ENCODE measurements at places on chromosomes 11 and 22.

DNA sequence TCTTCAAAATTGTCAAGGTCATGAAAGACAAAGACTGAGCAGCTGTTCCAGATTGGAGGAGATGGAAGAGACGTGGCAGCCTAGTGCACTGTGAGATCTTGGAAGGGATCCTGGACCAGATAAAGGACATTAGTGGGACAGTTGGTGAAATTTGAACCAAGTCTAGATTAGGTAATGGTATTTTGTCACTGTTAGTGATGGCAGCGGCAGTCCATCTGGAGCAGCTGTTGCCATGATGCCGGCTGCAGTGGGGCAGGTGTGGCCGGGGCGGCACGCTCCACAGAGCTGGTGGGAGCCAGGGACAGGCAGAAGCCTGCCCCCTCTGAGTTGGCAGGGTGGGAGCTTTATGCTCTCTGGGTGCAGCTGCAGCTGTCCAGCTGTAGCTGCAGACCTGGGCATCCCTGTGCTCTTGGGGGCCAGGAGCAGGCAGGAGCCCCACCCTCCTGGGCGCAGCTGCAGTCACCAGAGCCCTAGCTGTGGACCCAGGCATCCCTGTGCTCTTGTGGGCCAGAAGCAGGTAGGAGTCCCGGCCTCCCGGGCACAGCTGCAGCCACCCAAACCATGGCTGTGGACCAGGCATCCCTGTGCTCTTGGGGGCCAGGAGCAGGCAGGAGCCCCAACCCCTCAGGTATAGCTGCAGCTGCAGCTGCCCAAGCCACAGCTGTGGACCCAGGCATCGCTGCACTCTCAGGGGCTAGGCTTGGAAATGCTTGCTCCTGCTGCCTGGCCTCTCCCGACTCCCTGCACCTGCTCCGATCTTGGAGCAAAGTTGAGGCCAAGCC lies 20.7 kb downstream of the DIXDC1 start:
- DNase-seq: no peak

DNA sequence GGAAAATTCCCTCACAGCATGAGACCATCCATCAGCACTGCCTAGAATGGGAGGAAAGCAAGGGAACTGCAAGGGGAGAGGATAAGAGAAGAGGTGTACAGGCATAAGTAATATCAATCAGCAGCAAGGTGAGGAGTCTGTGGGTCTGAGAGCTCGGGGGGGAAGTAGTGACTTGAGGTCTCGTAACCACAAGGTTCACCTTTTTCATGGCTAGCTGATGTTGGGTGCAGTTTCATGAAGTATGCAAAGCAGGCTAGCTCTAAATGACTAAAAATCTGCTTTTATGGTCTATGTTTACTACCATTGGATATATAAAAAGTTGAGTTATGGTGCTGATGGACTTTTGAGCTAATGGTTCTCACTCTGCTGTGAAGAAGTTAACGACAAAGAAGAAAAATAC lies 35.8 kb downstream of the OR4C6 start:
- DNase-seq: no peak

DNA sequence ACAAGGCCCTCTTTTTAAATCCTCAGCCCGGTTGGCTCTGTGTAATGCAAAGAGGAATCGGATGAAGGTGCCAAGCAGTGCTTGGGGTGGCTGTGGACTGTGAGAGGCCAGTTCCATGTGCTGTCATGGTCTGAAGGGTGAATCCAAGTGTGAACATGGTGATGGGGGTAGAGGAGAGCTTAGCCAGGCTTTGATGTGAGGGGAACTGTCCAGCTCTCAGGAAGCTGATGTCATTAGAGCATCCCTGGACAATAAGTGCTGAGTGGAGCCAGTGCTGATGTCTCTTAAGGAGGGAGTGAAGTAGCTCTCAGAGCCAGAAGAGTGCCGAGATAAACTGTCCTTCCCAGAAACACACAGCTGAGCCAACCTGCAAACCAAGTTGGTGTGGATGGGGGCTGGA lies 53.6 kb downstream of the NAV2 start:
- no peak for DNase-seq

- no peak for DNase-seq
Observed at GRCh38 chr22:18059991-18060390, 17.8 kb upstream of the PEX26 start.

DNA sequence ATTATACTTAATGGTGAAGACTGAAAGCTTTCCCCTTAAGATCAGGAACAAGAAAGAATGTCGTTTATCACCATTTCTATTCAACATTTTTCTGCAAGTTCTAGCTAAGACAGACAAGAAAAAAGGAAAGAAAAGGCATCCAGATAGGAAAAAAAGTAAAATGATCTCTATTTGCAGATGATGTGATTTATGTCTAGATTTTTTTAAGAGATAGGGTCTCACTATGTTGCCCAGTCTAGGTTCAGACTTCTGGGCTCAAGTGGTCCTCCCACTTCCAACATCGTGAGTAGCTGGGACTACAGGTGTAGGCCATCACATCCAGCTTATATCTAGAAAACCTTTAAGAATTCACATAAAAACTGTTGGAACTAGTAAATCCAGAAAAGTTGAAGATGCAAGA lies 51.4 kb upstream of the ADORA2A start:
- no peak for DNase-seq

- DNase-seq: peak; percentile 17
Observed at GRCh38 chr11:124511745-124512144, 31.7 kb downstream of the OR8B12 start.

- no peak for DNase-seq
Observed at GRCh38 chr11:117902001-117902845, 25.8 kb upstream of the FXYD6 start.

DNA sequence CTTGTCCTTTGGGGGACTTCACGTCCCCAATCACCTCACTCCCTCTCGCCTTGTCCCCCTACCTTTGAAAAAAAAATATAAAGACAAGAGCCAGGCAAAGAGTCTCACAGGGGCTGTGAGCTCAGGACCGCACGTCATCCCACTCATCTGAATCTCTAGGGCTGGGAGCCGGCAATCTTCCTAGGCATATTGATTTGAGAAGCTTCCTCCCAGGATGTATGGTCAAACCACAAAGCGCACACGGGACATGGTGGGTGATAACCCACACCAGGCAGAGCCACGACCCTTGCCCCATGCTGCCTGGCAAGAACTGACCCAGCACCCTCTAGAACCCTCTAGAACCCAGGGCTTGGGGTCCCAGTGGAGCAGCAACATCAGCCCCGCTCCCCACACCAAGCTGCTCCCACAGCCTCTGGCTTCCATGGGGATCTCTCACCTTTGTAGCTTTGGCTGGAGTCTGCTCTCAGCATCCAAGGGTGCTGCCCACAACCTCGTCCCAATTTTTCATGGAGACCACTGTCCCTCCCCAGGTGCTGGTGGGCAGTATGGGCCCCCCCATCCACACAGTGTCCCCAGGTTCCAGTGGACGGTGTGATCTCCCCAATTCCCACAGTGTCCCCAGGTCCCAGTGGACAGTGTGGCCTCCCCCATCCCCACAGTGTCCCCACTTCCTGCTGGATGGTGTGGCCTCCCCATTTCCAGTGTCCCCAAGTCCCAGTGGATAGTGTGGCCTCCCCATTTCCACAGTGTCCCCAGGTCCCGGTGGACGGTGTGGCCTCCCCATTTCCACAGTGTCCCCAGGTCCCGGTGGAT lies 85.2 kb upstream of the FGF3 start:
- DNase-seq: peak; percentile 37

GRCh38 chr22:42353883-42354727 lies 78.1 kb downstream of the NFAM1 start:
- DNase-seq: no peak

DNA sequence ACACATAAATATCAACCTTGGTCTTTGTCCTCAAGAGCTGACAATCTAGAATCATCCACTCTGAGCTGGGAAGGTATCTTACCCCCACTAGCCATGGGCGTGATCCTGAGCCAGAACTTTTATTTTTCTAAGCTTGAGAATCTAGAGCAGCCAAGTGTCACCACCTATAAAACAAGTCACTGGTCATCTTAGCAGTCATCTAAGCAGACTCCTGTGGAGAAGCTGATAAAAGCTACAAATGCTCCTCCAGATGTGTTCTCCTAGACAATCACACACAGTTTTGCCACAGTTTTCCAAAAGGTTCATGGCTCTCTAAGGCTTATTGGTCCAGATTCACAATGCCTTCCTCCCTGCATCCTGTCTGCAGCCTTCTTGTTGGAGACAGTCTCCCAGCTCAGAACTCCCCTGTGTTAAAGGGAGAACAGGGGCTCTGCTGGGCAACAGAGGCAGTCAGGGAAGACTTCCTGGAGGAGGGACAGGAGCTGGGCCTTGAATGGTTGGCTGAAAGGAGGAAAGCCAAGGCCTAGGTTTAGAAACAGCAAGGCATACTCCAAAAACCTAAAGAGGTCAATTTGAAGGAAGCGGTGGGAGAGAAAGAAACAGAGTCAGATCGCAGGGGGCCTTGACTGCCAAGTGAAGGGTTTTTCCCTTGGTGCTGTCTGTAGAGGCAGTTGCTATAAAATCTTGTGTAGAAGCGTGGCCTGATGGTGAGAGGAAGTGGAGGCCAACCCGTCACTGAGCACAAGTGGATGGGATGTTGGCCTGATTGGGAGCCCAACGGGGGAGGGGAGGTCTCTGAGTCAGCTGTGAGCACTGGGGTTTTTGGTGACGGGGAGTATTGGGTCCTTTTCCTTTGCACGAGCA lies 42.0 kb downstream of the ALX4 start:
- no peak for DNase-seq

DNA sequence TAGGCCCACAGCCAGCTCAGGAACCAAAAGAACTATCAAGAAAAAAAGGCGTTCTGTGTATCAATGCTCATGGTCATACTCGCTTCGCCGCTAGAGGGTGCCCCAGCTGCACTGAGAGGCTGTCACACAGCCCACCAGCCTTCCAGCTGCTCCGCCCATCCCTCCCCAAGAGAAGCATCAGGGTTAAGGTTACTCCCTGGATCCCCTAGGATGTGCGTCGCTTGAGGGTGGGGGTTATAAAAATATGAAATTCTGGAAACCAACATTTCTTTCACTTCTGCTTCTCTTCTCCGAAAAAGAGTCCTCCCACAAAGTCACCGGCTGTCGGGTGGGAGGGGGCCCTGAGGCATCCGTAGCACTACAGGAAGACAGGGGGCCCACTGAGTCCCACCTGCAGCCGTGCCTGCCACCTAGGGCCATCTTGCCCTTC lies 1.7 kb downstream of the CBX6 start:
- DNase-seq: peak; percentile 94

DNA sequence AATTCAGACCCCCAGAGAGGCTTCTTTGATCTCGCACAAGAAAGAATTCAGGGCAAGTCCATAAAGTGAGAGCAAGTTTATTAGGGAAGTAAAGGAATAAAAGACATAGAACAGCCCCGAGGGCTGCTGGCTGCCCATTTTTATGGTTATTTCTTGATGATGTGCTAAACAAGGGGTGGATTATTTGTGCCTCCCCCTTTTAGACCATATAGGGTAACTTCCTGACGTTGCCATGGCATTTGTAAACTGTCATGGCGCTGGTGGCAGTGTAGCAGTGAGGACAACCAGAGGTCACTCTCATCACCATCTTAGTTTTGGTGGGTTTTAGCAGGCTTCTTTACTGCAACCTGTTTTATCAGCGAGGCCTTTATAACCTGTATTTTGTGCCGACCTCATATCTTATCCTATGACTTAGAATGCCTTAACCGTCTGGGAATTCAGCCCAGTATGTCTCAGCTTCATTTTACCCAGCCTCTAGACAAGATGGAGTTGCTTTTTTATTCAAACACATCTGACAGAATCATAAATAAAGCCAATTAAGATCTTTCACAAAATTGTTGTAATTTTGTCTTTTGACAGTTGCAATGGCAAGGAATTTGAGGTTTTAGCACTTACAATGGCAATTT lies 7.6 kb downstream of the DDIAS start:
- no peak for DNase-seq

- DNase-seq: no peak
Observed at GRCh38 chr11:7534042-7534378, 20.2 kb downstream of the PPFIBP2 start.

- DNase-seq: peak; percentile 55
Observed at GRCh38 chr11:72511393-72512047, 77.2 kb upstream of the CLPB start.

- DNase-seq: no peak
Observed at GRCh38 chr22:22355096-22355834, 110.7 kb downstream of the VPREB1 start.

- no peak for DNase-seq
Observed at GRCh38 chr11:95459291-95460042, 228.5 kb upstream of the SESN3 start.

DNA sequence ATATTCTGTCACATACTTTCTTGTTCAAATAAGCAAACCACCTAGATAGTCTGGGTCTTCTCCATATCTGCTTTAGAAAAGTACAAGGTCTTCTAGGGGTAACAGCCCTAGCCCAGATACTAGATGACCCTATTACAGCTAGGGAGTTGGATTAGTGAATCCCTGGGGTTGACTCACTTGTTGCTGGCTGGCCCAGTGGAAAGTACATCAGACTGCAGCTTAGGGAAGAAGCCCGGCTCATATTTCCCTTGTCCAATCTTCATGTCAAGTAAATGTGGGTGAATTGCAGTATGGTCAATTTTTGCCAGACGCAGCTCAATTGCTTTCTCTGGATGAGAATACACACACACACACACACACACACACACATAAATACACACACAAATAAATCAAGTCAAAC lies 79.1 kb upstream of the SCUBE2 start:
- DNase-seq: no peak

DNA sequence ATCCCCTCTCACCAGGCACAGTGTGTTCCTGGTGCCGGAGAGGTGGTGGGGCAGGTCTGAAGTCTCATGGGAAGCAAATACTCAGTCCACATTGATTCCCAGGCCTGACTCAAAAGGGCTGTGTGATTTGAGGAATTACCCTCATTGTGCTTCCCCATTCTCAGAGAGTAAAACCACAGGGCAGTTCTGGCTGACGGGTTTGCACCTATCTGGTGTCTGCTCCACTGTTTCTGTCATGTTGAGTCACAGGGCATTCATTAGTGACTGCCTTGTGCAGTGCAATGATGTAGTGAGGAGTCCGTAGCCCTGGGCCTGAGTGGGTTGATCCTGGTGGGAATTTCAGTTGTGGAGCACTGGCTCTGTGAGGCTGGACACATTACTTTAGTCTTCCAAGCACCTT lies 85.2 kb upstream of the ARHGAP20 start:
- DNase-seq: peak; percentile 41
